Endothelial cell of umbilical vein (primary cell): ENCODE measurements at places on chromosomes 7 and 10.
A peak's percentile ranks its signal among the peaks of the same experiment; 100 is the strongest.

GRCh38 chr7:22723181-22723601, 3.8 kb upstream of the IL6 start:
- peak; percentile 63 for DNase-seq

DNA sequence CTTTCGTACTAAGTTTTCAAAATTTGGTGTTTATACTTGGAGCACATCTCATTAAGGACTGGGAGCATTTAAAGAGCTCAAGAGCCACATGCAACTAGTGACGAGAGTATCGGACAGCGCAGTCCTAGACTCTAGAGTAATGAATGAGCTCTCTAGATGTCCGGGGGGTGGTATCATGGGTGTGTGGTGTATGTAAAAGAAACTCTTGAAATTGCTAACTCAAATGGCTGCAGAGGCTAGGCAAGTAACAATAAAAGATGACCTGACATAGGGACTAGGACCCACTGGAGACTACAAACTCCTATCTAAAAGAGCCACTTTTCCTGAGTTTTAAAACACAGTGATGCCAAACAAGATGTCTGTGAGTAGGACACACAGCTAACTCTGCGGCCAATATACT, 14.0 kb downstream of the MYOZ1 start:
- DNase-seq, result no peak

- no peak for DNase-seq
Observed at GRCh38 chr7:118352867-118353453, 128.5 kb downstream of the ANKRD7 start.

DNA sequence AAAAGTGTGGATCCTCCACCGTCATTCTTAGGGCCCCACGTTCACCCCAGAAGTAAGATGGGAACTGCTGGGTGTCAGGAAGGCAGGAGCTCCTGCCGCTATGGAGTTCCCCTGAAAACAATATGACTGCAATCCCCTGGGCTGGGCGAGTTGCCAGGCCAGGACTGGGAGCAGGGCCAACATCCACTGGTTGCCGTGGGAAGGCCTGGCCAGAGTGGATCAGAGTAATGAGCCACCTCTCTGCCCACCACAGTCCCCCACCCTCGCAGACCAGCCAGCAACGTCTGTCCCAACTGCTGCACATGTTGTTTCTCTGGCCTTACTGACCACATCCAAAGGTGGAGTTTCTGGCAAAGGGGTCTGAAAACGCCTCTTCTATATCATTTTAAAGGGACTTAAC, 86.6 kb downstream of the STRA8 start:
- peak; percentile 97 for DNase-seq

- DNase-seq, result no peak
Observed at GRCh38 chr10:86693275-86693674, 25.0 kb downstream of the LDB3 start.
